Renal cortical epithelial cell (primary cell): ENCODE measurements at places on chromosomes 3 and 15.

GRCh38 chr3:66567077-66567476, 66.3 kb upstream of the LRIG1 start:
- peak; percentile 6 for DNase-seq

DNA sequence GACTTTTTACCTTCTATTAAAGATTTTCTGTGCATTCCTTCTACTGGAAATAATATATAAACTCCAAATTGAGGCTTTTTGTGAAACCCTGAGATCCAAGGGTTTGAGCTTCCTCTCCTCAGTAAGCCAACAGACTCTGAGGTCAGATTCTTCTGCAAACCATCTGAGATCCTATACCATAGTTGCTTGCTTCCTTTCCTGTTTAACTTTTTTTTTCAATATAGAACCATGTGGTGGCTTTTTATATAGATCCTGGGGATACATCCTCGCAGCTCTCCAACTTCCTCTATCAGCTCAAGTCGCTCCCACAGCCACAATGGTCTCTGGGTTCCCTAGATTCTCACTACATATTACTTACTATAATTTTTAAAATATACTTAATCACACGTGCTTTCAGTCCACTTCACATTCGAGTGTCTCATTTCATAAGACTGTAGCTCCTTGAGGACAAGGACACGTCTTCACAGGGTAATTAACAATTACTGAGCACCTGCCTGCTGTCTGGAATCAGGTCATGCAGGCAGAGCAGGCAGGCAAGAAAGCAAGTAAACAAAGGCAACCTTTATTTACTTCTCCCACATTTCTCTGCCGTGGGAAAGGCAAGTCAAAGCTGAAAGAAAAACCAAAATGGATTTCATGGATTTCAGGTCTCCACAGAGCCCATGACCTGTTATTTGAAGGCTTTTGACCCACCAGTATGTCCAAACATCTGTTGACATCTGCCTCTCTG, 941.5 kb downstream of the FHIT start:
- no peak for DNase-seq

- no peak for DNase-seq
Observed at GRCh38 chr3:30948426-30948825, 54.0 kb upstream of the GADL1 start.

DNA sequence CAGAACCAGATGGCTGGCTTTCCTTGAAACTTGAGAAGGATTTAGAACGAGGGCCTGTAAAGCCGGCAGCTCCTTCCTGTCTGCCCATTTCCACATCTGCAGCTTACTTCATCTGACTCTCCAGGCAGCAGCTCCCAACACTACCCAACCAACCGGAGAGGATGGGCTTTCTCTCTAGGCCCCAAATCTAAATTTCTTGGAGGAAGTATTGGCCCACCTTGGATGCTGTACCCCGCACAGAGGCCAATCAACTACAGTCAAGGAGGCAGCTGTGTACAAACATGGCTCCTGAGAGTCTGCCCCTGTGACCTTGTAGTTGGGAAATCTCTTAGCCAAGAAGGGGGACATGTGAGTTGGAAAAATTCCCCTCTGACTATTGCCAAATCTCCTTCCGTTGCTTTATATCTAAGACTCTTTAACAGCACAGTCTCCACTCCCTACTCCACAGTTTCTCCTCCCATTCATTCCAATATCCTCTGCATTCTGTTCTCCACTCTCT, 8.0 kb upstream of the ACAP2 start:
- peak; percentile 68 for DNase-seq

- peak; percentile 57 for DNase-seq
Observed at GRCh38 chr15:52179278-52180195, 11.7 kb downstream of the GNB5 start.

DNA sequence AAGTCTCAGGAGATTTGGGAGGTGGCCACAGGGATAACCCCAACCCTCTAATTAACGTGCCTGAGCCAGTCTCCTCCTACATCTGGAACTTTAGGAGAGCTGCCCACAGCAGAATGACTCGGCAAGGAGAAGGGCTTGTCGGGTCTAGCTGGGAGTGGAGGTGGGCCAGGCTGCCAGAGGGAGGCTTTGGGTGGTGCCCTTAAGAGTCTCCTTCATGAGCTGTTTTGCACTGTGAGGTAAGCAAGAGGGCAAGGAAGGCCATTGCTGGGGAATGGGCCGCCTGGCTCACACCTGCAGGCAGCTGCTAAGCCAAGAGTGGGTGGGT, 3.6 kb upstream of the TNK2 start:
- no peak for DNase-seq

DNA sequence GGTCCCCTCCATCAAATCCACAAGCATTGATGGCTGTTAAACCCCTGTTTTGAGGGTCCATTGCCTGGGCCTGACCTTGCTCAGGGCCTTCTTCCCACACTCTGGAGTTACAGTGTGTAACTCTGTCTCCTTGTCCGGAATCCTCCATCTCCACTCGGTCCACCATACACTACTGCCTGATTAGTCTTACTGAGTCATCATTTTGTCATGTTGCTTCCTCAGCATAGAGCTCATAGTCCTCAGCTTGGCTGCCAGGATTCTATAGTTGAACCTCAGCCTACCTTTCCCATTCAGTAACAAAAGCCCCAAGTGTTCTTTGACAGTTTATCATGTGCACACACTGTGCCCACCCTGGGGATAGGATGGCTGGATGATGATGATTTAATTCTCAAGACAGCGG, 113.0 kb downstream of the PDE8A start:
- DNase-seq, result peak; percentile 22

DNA sequence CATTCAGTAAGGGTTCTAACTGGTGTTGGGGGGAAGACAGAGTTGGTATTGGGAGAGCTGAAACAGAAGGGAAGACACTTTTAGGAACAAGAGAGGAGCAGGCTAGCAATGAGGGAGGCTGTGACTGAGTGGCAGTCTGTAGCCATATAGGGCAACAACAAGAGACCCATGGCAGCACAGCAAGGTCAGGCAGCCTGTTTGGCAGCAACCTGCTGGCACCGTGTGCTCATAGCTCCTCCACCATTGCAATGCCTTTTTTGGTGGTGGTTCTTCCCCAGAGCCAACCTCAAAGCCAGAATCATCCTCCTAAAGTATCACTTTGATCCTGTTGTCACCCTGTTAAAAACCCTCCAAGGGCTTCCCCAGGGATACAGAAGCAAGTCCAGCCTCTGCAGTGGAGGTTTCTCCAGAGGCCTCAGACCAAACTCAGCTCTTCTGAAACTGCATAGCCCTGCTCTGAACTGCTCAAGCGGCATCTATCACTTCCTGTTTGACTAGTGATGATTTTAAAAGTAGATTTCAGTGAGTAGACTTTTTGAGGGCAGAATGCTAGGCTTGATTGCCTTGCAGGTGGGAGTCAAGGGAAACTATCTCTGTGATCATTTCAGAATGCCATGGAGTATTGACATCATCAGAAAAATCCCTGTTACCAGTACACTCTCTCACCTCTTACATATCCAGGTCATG, 176.9 kb downstream of the STAC start:
- no peak for DNase-seq

GRCh38 chr3:177536873-177537272, 339.6 kb upstream of the TBL1XR1 start:
- DNase-seq, result no peak

DNA sequence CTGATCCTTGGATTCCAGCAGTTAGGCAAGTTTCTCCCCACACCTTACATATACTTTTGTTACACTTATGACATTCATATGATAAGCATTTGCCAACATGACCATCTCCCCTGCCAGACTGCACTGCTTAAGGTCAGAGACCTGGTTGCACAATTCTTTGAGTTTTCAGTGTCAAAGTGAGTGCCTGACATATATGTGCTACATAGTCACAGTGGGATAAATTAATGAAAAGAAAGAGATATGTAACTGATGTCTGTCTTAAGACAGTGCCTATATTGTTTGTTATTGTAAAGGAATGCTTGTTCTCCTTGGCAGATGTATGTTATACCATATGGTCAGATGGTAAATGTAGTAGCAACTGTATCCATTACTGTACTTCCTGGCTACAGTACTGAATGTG, 3.5 kb upstream of the DCUN1D1 start:
- DNase-seq, result no peak
